ENCODE measurements at places on chromosomes 6 and 20.

DNA sequence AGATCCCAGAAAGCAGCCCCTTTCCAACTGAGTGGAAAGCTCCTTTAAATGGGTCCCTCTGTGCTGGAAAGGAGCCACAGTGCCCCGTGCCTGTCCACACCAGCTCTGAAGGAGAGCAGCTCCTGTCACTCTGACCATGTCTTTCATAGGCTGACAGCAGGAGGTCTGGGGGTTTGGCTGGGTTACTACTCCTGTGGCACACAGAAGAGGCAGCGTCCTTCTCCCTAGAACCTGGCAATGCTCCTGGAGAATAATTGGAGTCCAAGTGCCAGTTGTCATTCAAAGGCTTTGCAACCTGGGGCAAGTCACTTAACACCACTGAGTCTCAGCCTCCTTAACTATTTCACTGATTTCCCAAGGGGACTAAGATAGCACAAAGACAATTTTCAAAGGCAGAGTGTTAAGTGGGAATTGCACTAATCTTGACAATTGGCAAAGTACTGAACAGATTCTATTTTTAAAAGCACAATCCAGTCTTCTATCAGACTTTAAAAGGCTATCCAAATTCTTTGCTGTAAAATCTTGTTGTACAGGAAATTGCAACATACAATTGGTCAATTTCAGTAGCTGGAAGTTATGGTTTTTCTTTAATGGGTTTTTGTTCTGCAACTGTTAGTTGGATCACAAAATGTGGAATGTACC lies 457.2 kb downstream of the KIF16B start:
- no peak for DNase-seq

DNA sequence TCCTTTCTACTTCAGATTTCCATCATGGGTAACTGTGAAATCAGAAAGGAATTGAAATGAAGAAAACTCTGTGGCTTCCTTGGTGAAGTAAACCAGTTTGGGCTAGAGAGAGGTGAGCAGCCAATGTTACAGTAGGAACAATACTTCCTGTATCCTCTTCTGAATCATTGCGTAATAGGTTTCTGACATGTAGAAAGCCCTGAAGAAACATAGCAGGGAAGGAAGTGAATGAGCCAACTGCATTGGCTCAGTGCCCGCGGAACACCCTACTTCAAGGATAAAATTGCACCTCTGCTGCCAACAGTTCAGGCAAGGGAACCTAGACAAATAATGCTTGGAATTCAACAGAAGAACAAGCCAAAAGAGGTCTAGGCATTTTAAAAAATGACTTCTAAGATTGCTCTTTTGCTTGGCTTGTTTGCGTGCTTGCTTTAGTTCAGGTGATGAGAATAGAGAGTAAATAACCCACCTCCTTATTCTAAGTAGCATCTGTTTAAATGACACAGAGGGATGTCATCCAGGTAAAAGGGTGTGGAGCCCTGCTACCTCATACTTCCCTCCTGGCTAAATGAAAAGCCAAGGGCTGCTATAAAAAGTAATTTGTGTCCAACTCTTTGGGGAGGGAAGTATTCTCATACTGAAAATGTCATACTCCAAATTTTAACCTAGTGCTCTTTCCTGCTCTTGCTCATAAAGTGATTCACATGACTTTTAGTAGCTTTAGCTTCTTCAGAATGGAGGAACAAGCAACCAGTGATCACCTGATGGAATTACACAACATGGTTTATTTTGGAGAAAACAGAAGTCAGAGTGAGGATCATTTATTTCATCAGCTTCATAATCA lies 30.0 kb upstream of the AKIRIN2 start:
- peak; percentile 28 for DNase-seq

GRCh38 chr20:49063279-49063678 lies 17.2 kb downstream of the CSE1L start:
- no peak for DNase-seq

- peak; percentile 89 for DNase-seq
Measured at GRCh38 chr6:24949020-24949569, 13.3 kb upstream of the RIPOR2 start.

DNA sequence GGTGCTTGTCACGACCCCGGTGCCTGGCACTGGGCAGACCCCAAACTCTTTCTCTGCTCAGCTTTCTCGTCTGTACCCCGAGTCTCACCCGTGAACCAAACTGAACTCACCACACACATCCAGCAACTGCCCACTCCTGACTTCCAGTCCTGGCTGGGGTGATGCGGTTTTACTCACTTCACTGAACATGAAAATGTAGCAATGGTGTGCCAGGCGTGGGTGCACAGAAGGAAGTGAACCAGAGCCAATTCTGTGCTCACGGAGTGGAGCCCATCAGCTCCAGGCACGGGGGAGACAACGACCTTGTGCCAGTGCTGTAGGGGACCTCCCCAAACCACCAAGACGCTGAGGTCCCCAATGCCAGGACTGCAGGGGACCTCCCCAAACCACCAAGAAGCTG lies 78.7 kb upstream of the AFDN start:
- DNase-seq: no peak

DNA sequence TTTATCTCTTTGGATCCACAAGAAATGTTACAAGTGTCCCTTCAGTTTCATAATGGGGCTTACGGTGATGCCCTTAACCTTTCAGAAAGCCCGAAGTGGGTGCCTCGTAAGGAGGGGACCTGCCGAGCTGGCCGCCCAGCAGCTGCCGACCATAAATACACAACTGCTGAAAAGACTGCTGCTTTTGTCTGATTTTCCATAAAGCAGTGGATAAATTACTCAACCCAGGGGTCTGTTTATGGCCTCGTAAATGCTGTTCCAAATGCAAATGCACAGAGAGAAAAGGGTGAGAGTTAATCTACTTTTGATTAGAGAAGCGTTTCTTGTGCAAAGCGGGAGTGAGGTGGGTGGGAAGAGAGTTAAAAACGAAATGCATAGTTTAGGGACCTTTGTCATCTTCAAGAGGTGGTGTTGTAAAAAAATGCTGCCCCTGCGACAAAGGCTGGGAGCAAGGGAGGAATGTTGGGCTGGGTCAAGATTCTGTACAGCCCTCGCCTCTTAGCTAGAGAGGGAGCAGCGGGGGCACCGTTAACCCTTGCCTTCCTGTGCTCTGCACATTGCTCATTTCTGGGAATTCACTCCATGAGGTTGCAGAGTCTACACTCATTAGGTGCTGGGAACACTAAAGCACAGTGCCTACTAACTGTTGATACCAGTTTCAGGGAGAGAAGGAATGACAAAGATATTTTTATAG lies 112.0 kb upstream of the MTHFD1L start:
- DNase-seq: no peak

DNA sequence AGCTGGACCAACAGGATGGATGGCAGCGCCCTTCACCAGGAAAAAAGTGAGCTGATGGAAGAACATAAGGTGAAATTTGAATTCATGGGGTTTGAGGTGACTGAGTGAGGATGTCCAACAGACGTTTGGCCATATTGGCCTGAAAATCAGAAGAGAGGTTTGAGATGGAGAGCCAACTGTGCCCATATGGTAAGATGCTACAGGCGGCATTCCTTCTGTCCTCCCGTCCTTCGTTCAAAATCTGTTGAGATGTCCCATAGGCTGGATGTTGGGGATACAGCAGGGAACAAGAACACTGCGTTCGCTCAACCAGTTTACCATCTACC lies 468 bp upstream of the CMTR1 start:
- DNase-seq: no peak

DNA sequence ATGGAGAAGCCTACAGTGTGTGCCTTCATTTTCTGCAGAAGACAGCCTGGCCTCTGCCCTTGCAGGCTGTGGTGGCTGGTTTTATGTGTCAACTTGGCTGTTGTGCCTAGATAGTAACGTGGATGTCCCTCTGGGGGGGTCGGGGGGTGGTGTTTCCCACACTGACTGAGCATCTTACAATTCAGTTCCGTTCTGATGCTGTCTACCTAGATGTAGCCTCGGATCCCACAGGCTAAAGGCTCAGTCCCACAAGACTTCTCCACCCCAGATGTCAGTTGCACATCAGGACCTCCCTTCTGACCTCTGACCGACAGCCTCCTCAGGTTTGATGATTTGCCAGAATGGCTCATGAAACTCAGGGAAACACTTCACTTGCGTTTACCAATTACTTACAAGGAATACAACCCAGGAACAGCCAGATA lies 4.4 kb downstream of the PYGB start:
- no peak for DNase-seq

GRCh38 chr20:45589725-45590124 lies 10.6 kb upstream of the WFDC8 start:
- no peak for DNase-seq

DNA sequence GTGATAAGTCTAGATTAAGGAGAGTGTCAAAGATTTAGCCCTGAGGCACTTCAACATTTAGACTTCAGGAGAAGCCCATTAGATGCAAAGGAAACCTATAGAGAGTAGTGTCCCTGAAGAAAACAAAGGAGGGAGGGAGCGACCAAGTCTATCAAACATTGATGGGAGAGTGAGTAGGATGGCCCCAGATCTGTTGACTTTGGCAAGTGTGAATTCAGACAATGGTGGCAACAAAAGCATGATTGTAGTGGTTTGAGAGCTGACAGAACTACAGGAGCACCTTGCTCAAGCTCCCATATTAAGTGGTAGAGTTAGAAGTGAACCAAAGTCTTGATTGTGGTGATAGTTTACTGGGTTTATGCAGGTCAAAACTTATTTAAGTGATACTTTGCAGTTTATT lies 979 bp upstream of the ABCF1 start:
- no peak for DNase-seq

DNA sequence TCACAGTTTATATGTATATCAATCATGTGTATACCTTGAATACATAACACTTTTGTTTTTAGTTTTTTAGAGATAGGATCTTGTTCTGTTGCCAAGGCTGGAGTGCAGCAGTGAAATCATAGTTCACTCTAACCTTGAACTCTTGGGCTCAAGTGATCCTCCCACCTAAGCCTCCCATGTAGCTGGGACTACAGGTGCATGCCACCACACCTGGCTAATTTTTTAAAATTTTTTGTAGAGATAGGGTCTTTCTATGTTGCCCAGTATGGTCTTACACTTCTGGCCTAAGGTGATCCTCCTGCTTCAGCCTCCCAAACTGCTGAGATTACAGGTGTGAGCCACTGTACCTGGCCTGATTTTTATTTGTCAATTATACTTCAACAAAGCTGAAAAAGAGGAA lies 69.9 kb downstream of the SYCP2L start:
- DNase-seq: no peak

GRCh38 chr6:84639396-84639795 lies 125.0 kb downstream of the TBX18 start:
- DNase-seq: no peak

DNA sequence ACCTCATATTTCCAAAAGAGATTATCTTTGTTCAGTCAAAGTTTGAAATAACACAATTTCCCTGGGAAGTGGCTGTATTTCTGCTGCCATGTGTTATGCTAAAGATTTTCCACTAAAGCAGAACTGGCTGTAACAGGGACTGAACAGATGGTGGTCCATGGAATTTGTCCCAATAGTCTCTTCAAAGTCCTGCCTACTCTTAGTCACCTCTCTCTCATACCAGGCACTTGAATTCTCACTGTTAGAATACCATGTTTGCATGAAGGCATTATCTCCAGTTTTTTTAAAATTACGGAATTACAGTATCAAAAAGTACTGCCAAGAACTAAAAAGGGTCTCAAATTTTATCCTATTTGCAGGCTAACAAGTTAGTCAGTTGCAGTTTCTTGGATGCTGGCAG lies 105.0 kb upstream of the HDDC2 start:
- no peak for DNase-seq

GRCh38 chr6:82877213-82878195 lies 188.1 kb downstream of the UBE3D start:
- DNase-seq: no peak

GRCh38 chr6:100184473-100184872 lies 190.4 kb upstream of the MCHR2 start:
- no peak for DNase-seq

- DNase-seq: no peak
Measured at GRCh38 chr6:126204598-126204997, 135.3 kb upstream of the CENPW start.

DNA sequence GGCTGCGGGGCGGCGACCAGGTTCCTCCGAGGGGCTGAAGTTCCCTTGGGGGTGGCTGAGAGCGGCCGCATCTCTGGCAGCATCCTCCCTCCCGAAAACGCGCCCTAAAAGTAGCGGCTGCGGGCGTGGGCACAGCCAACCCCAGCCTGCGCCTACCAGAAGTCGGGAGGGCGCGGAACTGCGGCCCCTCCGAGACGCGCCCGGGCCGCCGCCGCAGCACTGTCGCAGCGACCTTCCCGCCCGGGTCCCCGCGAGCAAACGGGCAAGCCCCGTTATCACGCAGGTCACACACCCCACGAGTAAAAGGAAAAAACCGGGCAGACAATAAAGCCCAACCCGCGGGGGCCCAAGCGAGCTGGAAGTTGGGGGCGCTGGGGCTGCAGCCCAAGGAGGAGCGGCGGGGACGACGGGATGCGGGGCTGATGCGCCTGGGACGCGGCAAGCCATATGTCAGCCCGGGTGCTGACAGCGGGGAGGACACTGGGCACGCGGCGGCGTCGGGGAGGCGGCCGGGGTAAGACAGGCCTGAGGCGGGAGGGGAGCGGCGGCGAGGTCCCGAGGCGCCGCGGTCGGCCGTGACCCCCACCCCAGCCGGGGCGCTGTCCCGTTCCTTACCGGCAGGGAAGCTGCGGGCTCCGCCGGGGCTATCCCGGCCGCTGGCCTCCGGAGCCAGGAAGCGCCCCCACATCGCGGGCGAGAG lies 659 bp downstream of the CEP85L start:
- DNase-seq: no peak

- no peak for DNase-seq
Measured at GRCh38 chr6:46888031-46888430, 33.7 kb downstream of the ADGRF5 start.

DNA sequence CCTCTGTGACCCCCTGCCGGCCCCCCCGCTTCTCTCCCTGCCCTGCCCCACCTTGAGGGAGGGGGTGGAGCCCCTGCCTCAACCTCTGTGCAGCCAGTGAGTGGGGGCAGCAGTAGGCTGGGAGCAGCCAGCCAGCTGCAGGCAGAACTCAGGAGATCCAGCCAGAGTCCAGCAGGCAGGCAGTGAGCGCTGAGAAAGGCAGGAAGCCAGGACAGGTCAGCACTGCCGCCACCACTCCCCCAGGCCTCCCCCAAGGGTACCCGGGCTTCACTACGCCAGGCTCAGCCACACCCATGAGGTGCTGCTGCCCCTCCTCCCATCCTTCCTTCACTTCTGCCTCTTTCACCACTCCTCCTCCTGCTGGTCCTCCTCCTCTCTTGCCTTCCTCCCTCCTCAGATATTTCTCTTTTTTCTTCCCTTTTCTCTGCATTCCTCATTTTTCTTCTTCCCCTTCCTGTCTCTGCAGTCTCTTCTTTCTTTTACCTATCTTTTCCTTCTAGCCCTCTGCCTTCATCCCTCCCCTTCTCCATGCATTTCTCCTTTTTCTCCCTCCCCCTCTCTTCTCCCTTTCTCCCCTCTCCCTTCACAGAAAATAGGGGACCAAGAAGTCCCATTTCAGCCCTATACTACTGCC lies 11.5 kb downstream of the TMEM63B start:
- DNase-seq: no peak

- DNase-seq: no peak
Measured at GRCh38 chr6:109853426-109853825, 124.7 kb upstream of the GPR6 start.

DNA sequence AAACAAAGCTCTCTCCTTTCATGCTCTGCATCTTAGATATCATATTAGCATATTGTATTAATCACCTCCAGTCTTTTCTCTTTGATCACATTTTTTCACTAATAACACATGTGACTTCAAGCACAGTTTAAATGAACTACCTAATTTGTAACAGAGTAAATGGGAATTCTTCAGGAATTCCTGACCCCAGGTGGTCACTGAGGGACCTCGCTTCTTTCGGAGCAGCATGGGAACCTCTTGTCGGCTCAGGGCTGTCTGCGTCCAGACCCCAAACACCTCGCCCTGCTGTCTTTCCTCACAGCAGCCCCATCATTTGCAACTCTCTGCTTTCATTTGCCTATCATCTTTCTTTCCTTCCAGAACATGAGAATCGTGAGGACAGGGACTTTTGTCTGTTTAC lies 103.5 kb downstream of the DACT2 start:
- DNase-seq: no peak

All from CD4-positive, alpha-beta T cell (primary cell).